Activated CD8-positive, alpha-beta T cell treated with anti-CD3 and anti-CD28 coated beads, Interleukin-2, amount 10 ng/mL, durations not matched to agents 7 days and 5 days (primary cell): ENCODE measurements at places on chromosomes 5 and 9.

DNA sequence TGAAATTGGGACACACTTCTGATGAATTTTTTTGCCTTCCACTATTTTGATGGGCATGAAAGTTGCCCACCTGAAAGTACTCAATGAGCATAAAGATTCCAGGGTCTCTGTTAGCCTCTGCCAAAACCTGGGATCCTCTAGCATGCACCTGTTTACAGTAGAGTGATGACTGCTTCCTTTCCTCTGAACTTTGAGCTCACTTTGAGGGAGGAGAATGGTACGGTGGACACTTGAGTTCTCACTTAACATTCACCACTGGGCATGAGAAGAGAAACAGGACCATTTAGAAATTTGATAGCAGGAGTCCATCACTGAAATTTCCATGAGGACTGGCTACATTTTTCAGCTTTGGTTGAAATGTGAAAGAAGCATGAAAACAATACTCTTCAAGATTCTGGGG lies 374.8 kb downstream of the KDM4C start:
- DNase-seq, result no peak

DNA sequence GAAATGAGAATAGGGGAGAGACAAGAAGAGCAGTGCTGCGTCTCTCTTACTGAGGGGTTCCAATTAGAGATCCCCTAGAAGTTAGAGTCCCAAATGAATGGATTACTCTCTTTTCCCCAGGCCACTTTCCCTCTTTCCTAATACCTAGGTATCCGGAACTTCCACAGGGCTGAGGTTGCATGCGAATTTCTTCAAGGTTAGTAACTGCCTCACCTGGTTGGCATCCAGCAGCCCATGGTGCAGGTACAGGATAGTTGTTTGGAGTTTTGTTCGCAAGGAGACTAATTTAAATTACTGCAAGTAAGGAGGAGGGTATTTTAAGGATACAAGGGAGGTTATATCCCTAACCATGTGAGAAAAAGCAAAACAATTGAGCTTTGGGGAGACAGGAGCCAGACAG lies 52.4 kb upstream of the JAK2 start:
- no peak for DNase-seq

- DNase-seq, result no peak
These were observed 114.0 kb downstream of the DRD1 start for GRCh38 chr5:175329976-175330375.

DNA sequence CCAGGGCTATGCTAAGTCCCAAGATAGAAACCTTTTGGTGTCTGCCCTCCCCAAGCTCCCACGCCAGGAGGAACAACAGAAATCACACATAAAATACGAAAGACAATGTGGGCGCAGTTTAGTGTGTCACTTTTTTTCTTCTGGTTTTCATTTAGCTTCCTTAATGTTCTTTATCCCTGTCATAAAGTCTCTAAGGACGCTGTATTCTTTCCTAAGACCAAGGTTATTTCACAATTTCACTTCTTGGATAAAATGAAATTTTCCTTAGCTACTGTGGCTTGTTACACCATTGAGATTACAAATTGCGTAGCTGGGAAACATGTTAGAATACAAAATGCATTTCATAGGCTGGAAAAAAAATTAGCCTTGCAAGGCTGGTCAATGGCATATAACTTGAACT lies 85.4 kb downstream of the GLIS3 start:
- DNase-seq, result no peak

- DNase-seq, result no peak
These were observed 381.4 kb upstream of the RGMB start for GRCh38 chr5:98391921-98392625.

GRCh38 chr9:72826996-72827949 lies 125.6 kb downstream of the ALDH1A1 start:
- no peak for DNase-seq

DNA sequence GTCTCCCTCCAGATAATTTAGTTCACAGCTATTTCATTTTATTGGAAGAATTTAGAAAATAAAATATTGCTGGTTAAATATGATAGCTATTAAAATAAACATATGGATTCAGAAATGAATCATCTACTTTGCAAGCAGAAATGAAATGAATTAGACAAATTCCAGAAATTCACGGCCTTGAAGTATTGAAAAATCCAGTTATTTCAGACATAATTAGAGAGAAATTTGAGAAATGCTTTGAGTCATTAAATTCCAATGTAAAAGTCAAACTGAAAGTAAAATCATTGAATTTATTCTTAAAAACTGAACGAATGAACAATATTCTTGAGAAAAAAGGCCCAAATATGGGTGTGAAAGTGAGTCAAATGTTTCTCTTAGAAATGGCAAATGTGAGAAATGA lies 632.6 kb upstream of the EDIL3 start:
- DNase-seq, result no peak

DNA sequence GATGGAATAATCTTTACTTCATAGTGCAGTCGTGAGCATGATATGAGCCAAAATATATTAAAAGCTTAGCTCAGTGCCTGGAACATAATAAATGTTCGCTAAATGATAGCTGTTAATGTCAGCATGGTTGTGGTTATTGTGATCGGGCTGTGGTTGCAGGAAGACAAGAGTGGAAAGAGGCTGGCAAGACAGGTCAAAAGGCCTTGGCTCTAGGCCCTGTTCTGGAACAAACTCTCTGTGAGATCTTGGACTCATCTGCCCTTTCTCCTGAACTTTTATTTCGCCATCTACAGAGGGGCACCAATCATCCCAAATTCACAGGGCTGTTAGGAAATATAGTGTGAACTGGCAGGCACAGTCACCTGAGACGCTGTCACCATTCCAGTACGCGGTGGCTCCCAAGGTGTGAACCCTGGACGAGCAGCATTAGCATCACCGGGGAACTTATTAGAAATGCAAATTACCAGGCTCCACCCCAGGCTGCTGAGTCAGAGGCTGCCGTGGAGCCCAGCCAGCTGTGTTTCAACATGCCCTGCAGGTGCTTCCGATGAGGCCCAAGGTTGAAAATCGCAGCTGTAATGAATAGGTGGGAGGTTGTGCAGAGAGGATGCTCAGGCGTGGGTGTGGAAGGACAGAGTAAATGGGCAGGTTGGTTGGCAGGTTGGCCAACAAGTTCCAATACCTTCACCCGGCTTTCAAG lies 50.2 kb upstream of the SAP30L start:
- DNase-seq, result no peak

DNA sequence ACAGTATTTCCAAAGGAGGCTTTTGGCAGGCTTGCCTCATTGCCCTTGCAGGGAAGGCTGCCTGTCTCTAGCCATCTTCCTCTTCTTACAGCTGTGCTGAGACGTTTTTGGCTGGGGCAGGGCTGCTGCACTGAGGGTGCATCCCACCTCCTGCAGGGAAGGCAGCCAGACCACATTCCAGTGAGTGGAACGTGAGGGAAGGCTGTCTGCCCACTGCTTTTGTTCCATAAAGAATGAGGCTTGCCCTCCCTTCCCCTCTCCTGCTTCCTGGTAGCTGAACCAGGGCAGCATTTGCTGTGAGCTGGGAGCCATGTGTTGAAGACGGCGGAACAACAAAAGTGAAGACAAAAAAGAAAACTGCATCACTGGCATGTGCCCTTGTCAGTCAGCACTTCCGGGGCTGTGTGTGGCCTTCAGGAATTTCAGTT lies 16.8 kb downstream of the MGAT1 start:
- DNase-seq, result no peak

- no peak for DNase-seq
These were observed 389.6 kb downstream of the YTHDC2 start for GRCh38 chr5:113902917-113903660.

- no peak for DNase-seq
These were observed 443.6 kb downstream of the HCN1 start for GRCh38 chr5:45252541-45252940.

DNA sequence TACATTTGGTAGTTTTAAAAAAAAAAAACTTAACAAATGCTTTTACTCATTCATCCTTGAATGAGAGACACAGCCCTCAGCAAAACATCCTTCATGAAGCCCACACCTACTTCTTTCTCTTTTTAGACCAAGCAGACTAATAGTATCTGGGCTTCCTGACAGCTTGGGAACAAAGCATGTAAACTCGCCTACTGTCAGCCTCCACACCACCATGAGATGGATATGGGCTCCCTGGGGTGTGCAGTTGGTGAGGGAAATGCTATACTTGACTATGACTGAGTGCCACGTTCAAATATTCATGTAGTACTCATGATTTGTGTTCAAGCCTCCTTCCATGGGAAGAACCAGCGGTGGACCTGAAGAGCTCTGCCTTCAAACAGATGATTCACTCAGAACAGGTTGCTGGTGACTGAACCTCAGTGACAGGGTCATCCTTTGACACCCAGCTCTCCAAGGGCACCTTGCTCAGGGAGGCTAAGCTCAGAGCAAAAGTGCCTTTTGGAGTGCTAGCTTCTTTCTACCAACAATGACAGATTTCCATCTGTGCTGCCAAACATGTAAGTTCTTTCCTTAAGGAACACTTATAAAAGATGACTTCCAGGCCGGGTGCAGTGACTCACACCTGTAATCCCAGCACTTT lies 36.8 kb downstream of the SLC22A5 start:
- DNase-seq, result no peak

- peak; percentile 41 for DNase-seq
These were observed 14.2 kb upstream of the NRARP start for GRCh38 chr9:137316012-137316981.

DNA sequence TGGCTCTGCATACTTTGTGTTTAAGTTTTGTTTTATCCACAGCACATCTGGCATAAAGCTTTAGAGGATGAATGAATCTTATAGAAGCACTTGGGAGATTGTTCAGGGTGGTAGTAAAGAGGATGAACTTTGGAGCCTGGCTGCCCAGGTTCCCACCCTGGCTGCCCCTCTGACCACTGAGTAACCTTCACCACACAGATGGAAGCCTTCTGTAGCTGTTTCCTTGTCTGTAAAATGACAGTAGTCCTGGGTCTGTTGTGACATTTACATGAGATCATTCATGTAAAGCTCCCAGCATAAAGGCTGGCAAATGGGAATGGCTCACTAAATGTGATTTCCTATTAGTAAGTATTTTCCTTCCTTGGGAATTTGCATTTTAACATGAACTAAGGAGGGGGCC lies 85.7 kb upstream of the FAM169A start:
- DNase-seq, result no peak

DNA sequence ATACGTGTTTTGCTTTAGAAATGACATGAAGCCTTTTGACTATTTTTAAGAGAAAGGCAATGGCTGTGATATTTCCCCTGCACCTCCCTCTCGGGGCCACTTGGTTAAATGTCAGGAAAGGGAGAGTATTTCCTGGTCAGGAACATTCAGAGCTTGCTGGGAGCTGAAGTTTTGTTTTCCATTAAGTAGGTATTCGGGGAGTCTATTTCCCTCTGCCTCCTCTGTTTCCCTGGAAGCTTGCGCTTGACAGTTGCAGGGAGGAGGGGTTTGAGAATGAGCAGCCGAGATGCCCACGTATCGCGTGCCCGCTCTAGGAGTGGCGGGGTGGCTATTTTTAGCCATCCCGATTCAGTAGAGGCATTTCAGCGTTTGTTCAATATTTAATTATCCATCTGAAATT lies 6.7 kb downstream of the DAB2IP start:
- DNase-seq, result no peak

DNA sequence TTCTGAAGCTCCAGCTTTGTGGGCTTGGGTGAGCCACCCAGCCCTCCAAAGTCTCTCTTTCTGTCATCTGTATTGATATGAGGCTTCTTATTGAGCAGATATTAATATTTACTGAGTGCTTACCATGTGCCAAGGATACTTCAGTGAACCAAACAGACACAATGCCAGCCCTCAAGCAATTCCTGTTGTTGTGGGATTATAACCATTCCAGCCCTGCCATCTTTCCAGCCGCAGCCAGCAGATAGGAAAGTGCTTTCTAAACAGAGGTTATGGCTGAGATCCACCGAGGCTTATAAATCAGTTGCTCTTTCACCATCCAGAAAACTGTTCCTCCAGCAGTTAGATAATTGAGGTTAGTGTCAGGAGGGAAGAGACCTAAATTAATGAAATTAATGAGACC lies 137.7 kb upstream of the ALDH1B1 start:
- DNase-seq, result no peak

- DNase-seq, result no peak
These were observed 67.5 kb downstream of the SPEF2 start for GRCh38 chr5:35685161-35685560.

DNA sequence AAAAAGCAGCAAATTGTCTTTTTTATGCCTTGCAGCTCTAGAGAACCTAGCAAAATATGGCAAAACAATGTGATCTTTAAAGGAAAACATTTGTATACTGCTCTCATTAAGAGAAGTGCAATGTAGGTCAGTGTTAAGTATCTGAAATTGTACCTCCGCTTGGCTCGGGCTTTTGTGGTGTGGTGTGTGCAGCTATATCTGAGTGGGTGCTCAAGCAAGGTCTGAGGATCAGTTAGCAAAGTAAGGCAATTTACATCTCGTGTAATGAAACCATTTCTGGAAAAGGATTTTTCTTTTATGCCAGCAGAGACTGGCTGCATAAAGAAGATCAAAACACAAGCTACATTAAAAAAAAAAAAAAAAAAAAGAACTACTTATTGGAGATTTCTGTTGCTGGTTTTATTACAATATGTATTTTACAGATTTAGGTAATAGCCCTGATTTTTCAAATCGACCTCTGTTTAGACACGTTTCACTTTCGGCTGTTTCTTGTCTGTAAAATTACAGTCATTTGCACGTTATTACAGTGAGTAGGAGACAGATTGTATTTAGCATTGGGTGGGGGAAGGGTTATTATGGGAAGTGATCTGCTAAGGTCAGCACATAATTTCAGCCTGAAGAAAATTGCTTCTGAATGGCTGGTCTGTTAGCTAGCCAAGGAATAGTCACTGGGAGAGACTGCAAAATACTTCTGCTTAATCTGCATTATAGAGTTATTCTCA lies 7.9 kb upstream of the ZNF608 start:
- DNase-seq, result no peak

DNA sequence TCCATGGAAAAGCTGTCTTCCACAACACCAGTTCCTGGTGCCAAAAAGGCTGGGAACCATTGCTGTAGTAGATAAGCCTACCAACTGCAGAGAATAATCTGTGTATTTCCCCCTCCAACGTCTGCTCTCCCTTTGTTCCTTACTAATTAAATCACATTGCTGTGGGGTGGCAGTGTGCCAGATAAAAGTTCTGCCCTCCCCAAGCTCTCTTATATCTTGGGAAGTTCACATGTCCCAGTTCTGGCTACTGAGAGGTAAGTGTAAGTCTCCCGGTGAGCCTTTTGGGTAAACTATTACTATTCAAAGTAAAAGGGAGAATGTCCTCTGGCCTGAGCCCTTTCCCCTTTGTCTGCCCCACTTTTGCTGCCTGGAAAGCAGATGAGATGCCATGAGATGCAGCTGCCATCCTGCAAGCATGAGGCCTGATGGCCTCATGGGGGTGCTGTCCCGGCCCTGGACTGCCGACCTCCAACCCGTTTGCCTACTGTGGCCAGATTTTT lies 14.7 kb downstream of the ENC1 start:
- no peak for DNase-seq

- DNase-seq, result no peak
These were observed 535.3 kb downstream of the EFNA5 start for GRCh38 chr5:107135391-107135790.

- DNase-seq, result peak; percentile 26
These were observed 154.1 kb upstream of the CD180 start for GRCh38 chr5:67350618-67351201.
